ENCODE measurements at places on chromosomes 3 and 15.
A peak's percentile ranks its signal among the peaks of the same experiment; 100 is the strongest.

GRCh38 chr3:48934333-48934991, 15.8 kb downstream of the ARIH2 start:
- DNase-seq: no peak

- no peak for DNase-seq
Measured at GRCh38 chr3:128040660-128041059, 11.6 kb upstream of the SEC61A1 start.

- DNase-seq: peak; percentile 81
Measured at GRCh38 chr3:8201886-8202285, 299.7 kb upstream of the LMCD1 start.

- no peak for DNase-seq
Measured at GRCh38 chr3:108511055-108511454, 659 bp upstream of the MYH15 start.

GRCh38 chr3:192675958-192676649, 51.2 kb downstream of the FGF12 start:
- no peak for DNase-seq

DNA sequence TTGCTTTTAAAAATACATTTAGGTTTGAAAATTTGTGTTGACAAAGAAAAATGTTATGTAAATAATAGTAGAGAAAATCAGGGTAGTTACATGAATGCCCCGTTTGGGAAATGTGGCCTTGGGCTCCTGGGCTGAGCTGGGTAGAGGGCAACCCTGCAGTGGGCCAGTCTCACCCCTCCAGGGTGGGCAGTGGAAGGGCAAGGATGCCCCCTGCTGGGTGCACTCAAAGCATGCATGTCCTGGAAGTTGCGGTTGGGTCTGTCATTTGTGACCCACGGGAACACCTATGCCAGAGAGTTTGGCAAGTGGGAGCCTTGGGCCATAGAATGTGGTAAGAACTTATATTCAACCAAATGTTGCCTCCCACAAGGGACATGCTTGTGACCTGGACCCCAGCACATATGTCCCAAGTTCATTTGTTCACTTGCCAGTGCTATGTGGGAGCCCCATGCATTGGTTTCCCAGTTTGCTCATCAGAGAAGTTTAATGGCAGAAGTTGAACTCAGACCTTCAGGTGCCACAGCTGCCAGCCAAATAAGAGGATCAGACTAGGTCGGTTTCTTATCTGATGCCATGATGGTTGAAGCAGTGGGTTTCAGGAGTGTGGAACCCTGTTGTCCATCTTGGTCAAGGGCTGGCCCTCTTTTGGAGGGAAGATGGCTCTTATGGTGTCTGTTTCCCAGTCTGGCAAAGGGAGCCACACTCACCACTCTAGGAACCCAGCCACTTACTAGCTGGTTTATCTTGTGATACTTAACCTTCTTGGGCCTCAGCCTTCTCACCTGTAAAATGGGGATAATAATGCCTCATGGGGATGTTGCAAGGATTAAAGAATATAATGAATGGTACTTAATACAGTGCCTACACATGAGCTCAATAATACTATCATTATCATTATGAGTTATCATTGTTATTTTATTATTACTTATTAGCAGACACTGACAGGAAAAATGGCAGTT, 2.5 kb upstream of the PLCB2 start:
- DNase-seq: peak; percentile 33

GRCh38 chr3:98711426-98711825, 51.7 kb upstream of the ST3GAL6 start:
- no peak for DNase-seq

DNA sequence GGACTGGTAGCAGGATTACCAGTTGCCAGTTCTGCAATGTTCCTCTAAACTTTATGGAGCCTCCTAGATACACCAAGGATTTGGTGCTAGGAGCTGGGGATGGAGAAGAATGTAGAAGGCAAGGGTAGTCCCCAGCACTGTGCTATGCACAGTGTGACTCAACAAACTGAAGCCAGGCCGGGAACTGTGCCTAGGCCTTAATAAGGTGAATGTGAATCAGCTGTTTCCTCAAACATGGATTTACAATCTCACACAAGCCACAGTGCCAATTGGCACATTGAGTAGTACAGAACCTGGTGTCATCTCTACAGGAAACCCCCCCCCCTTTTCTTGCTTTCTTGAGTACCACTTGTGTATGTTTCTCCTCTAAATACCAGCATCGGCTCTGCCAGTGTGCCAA, 32.5 kb downstream of the MRPS25 start:
- no peak for DNase-seq

DNA sequence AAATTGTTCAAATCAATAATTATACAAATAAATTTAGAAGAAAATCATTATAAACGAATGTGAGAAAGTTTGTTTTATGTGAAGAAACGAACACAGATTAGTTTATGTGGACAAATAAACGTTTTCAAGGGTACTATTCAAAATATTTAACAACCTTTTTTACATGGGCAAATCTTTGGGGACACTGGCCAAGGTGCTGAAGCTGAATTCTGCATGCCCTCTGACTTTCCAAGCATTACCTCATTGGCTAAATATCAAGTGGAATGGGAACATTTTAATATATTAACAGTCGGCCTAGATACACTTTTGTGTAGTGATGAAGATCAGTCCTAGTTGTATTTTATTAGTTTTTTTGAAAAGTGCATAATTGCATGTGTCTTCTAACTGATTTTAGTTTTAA, 636.4 kb upstream of the DPPA4 start:
- no peak for DNase-seq

GRCh38 chr3:42096796-42097565, 5.8 kb downstream of the TRAK1 start:
- DNase-seq: peak; percentile 94

GRCh38 chr3:22977650-22978289, 225.4 kb upstream of the UBE2E2 start:
- no peak for DNase-seq

GRCh38 chr15:42461261-42461660, 29.7 kb downstream of the ZNF106 start:
- no peak for DNase-seq

GRCh38 chr15:42215913-42216829, 8.1 kb upstream of the VPS39 start:
- DNase-seq: peak; percentile 1

DNA sequence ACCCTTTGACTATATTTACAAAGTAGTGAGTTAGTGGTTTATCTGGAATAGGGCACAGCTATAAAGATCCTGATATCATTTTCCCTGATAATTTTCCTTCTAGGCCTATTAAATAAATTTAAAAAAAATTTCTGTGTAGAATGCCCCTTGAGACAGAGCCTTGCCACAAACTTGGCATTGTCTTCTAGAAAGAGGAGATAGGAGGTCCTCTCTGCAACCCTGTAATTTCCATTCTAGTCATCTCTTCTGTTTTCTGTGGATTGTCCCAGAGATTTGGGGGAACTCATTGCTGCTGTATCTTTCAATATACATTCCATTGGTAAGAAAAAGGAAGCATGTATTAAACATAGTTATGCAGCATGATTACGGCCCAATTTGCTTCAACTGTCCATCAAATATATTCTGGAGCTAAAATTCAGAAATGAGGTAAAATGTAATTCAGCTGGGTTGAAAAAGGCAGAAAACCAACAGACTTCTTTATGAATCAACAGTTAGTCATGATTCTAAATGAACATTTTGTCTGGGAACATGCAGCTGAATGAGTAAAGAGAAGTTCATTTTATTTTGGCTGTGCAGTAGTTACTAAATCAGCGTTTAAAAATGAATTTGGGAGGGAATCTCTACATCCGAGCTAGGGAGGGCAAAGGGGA, 401.1 kb downstream of the NAALADL2 start:
- peak; percentile 69 for DNase-seq

GRCh38 chr3:83953417-83954089, 1005.2 kb upstream of the CADM2 start:
- DNase-seq: no peak

- peak; percentile 90 for DNase-seq
Measured at GRCh38 chr3:11386465-11387113, 114.4 kb downstream of the ATG7 start.

GRCh38 chr3:127588806-127589577, 1.5 kb downstream of the TPRA1 start:
- DNase-seq: peak; percentile 68

- DNase-seq: no peak
Measured at GRCh38 chr3:140094487-140094886, 159.5 kb downstream of the CLSTN2 start.

DNA sequence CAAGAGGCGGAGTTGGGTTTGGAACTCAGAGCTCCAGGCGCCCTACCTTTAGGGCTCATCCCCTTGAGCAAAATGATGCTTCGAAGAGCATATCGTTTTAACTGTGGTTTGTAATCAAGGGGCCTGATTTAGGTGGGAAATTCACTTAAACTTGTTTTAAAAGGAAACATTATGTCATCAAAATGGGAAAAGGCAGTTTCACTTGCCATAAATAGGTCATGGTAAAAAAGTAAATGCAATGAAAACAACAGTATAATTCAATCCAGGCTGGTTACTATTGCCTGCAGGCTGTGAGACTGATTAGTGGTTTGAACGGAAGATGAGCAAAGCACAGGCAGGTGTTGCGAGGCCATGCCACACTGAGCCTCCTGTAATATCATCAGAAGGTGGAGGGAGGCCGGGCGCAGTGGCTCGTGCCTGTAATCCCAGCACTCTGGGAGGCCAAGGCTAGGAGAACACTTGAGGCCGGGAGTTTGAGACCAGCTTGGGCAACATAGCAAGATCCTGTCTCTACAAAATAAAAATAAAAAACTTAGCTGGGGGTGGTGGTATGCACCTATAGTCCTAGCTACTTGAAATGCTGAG, 2.1 kb downstream of the HDAC11 start:
- DNase-seq: no peak

DNA sequence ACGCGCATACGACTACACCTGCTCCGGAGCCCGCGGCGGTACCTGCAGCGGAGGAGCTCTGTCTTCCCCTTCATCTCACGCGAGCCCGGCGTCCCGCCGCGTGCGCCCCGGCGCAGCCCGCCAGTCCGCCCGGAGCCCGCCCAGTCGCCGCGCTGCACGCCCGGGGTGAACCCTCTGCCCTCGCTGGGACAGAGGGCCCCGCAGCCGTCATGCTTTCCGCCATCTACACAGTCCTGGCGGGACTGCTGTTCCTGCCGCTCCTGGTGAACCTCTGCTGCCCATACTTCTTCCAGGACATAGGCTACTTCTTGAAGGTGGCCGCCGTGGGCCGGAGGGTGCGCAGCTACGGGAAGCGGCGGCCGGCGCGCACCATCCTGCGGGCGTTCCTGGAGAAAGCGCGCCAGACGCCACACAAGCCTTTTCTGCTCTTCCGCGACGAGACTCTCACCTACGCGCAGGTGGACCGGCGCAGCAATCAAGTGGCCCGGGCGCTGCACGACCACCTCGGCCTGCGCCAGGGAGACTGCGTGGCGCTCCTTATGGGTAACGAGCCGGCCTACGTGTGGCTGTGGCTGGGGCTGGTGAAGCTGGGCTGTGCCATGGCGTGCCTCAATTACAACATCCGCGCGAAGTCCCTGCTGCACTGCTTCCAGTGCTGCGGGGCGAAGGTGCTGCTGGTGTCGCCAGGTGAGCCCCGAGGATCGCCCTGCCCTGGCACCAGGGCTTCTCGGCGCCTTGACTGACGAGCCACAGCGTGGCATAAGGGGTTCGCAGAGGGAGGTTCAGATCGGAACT, 420 bp downstream of the SLC27A2 start:
- DNase-seq: no peak

GRCh38 chr3:141368062-141368924, at the start of gene ZBTB38:
ZBTB38 (plus strand) TSS chr3:141368504; CDS start chr3:141442389, 73,885 bp downstream.
- peak; percentile 85 for DNase-seq

DNA sequence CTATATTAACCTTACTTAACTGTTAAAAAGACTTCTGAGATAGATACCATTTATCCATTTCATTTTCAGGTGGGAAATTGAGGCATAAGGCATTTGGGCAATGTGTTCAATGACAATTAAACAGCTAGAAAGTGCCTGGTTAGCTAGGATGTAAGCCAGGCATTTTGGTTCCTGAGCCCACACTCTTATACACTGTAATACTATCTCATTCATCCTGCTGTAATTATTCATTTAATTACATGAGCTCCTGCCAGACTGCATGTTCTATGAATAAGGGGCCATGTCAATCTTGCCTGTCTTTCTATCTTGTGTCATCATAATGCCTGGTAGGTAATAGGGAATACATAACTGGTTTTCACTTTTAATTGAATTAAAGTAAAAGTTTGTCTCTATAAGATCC, 74.0 kb downstream of the RBMS3 start:
- DNase-seq: no peak

- DNase-seq: no peak
Measured at GRCh38 chr3:168331756-168332155, 236.0 kb upstream of the GOLIM4 start.

DNA sequence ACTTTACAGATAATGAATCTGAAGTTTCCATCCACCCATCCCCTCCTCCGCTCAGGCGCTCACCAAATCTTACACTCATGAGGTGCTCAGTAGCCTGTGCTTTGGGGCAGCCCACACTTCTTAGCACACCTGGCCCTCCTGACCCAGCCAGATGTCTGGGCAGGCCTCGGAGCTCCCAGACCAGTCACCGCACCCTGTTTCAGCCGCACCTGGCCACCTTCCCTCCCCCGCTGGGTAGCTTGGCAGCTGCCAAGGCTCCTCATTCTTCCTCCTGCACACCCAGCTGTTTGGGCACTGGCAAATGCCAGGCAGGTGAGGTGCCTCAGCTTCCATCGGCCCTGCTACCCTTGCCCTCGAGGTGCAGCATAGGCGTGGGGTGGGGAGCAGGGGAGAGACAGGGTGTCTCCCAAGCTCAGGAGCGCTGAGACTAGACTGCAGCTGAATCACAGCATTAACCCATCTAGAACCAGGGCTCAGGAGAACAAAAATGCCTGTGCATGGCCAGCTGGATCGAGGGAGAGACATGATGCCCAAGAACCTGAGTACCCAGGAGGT, 45.8 kb downstream of the CDC25A start:
- no peak for DNase-seq

DNA sequence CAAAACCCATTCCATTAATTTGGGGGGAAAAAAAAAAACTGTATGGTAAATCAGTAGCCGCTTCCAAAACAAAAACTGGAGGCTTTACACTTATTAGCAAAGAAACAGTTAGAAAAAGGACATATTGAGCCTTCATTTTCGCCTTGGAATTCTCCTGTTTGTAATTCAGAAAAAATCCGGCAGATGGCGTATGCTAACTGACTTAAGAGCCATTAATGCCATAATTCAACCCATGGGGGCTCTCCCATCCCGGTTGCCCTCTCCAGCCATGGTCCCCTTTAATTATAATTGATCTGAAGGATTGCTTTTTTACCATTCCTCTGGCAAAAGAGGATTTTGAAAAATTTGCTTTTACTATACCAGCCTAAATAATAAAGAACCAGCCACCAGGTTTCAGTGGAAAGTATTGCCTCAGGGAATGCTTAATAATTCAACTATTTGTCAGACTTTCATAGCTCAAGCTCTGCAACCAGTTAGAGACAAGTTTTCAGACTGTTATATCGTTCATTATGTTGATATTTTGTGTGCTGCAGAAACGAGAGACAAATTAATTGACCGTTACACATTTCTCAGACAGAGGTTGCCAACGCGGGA, 9.4 kb upstream of the RPL24 start:
- DNase-seq: peak; percentile 59

GRCh38 chr3:101849714-101850245, 466 bp downstream of the NFKBIZ start:
- peak; percentile 34 for DNase-seq

Data from fibroblast of skin of right quadriceps (primary cell).